ENCODE measurements at places on chromosomes 7 and 10.
A peak's percentile ranks its signal among the peaks of the same experiment; 100 is the strongest.

- no peak for DNase-seq
Measured at GRCh38 chr10:121518333-121518732, 79.9 kb downstream of the FGFR2 start.

DNA sequence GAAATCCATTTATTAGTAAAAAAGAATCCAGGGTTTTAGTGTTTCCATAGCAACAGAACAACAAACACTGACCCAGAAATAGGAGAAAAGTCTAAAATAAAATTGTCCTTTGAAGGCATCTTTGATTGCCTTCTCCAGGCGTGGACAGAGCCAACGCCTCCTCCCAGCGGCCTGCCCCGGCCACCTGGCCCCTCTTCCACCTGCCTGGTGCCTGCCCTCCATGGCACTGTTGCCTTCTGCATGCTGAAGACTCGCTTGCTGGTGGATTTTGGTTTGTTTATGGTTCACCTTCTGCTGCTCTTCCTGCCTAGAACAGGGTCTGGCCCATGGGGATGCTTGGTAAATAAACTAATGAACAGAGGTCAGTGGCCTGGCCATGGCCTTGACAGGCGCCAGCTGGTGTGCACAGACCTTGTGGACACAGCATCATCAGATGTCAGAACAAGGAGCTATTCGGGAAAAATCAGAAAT is 107.4 kb downstream of the DYNC2I1 start:
- no peak for DNase-seq

GRCh38 chr7:4479367-4480039 is 202.6 kb upstream of the FOXK1 start:
- peak; percentile 15 for DNase-seq

DNA sequence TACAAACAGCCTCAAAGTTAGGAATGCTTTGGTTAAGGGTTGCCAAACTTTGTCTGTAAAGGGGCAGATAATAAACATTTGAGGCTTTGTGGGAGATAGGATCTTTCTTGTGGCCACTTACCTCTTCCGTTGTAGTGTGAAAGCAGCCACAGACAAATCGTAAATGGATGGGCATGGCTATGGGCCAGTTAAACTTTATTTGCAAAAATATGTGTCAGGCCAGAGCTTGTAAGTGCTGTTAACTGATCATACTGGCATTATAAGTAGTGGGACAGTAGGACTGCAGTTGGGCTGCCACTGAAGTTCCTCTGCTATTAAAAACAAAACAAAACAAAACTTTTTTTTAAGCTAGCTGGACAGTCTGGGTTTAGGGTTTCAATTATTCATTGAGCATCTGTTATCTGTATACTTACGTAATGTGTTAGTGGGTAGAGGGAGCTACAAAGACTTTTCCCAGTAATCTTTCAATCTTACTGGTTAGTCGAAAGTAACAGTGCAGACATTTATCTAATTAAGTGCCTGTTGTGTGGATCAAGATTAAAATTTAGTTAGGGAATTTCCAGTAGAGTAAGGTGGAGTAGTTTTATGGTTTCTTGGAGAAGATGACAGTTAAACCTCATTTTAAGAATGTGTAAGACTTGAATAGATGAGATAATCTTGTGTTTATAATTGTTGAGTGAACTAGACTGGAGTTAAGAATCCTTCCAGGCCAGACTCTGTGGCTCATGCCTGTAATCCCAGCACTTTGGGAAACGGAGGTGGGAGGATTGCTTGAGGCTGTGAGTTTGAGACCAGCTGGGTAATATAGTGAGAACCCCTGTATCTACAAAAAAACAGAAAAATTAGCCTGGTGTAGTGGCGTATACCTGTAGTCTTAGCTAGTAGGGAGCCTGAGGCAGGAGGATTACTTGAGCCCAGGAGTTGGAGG is 100.1 kb downstream of the BTRC start:
- no peak for DNase-seq

DNA sequence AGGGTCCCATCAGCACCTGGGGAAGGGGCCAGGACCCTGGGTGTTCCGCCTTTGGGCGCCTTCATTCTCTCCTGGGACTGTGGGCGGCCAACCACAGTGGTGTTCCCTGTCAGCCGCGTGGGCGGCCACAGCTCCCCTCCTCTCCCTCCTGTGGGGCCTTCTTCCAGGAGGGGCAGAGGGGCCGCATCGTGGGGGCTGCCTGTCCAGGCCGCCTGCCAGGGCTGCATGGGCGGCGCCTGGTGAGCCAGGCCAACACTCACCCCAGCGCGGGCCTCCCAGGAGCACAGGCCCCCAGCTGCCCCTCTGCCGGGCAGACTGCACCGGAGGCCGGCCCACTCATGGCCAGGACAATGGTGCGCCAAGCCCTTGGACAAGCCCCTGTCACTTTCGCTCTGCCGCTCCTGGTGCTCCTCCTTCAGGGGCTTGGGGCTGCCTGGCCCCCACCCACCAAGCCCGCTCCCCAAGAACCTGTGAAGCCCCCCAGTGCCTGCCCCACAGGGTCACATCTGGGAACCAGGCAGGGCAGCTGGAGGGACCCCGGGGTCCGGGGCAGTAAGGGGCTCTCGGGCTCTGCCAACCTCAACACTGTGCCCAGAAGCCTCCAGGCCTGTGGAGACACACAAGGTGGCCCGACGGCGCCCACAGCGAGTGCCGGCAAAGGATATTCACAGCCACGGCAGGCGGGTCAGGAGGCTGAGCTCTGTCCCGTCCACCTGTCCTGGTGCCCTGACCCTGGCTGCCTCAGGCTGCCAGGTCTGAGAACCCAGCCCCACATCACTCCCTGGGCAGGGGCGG is 42.8 kb downstream of the AP5Z1 start:
- DNase-seq, result no peak

DNA sequence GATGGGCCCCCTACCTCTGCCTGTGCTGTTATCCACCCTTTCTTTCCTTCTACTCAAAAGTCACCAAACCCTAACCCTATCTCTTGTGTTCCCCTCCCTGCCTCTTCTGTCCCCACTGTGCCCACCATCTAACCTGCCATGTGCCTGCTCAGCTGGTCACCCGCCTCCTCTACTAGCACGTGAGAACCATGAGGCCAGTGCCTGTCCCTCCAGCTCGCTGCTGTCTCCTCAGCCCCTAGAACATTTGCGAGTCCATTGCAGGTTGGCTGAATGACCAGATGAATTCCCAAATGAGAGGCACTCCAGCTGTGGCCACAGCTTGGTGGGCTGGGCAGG is 129.0 kb downstream of the ARHGAP22 start:
- no peak for DNase-seq

GRCh38 chr7:74568658-74569057 is 88.9 kb upstream of the GTF2I start:
- DNase-seq, result no peak

Measured in right hindlimb (tissue), 1 donor.